ENCODE measurements at places on chromosomes 7 and 10. TPM values are rescaled to one million over a fixed set of nuclear protein-coding genes. Genes with fewer than 3 reads are reported as not detected.

The ASIC3 gene
- 3.1 TPM for polyA plus RNA-seq

DNA sequence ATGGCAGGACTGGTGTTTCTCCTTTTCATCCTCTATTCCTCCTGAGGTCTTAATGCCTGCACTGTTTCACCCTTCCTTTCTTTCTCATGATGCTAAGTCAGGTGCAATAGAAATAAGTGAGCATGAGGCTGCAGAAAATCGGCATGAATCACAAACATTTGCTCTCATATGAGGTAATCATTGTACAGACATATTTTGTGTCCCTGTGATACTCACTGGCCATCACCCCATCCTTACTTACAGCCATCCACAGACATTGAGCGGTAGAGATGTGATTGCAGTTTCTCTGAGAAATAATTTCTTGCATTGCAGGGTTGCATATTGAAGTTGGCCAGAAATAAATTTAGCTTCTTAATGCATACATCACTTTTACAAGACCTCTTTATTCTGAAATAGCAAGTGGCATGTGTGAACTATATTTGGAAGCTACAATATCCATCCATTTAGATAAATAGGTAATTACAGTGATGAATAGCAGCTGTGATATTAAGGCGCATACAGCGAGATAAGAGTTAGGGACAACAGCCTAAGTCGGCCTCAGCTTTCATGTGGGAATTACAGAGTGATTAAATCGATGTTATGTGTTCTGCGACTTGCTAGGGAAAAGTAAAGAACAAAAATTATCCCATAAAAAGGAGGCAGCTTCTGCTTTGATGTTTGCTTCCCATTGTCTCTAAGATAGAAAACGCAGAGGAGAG, 612.6 kb downstream of the SORCS3 start:
- no peak overlapping the region for H3K4me3 ChIP-seq
- H3K27me3 ChIP-seq, result no peaks in the 10 kb centered on the region
- no peak for DNase-seq
- no peak overlapping the region for H3K27ac ChIP-seq
- H3K4me1 ChIP-seq, result no peaks in the 10 kb centered on the region

- no peaks in the 10 kb centered on the region for H3K27me3 ChIP-seq
- H3K27ac ChIP-seq, result no peak overlapping the region
- no peaks in the 10 kb centered on the region for H3K4me1 ChIP-seq
- no peak for DNase-seq
- H3K36me3 ChIP-seq, result no peaks in the 10 kb centered on the region
These were observed 15.8 kb downstream of the LRRC72 start for GRCh38 chr7:16542401-16542800.

DNA sequence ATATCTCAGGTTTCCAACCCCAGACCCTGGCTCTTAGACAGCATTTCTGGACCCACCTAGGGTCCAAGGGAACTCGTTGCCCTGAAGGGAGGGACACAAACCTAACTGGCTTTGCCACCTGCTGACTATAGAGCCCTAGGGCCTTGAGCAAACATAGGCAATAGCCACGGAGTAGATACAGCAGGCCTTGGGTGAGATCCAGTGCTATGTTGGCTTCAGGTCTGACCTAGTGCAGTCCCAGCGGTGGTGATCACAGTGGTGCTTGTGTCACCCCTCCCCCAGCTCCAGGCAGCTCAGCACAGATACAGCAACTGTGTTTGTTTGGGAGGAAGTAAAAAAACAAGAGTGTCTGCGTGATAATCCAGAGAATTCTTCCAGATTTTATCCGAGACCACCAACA, 9.7 kb upstream of the TNKS2 start:
- no peak for DNase-seq
- H3K36me3 ChIP-seq, result no peaks in the 10 kb centered on the region
- H3K27me3 ChIP-seq, result no peaks in the 10 kb centered on the region
- H3K4me1 ChIP-seq, result no peaks in the 10 kb centered on the region
- no peak overlapping the region for H3K4me3 ChIP-seq
- no peak overlapping the region for H3K27ac ChIP-seq

DNA sequence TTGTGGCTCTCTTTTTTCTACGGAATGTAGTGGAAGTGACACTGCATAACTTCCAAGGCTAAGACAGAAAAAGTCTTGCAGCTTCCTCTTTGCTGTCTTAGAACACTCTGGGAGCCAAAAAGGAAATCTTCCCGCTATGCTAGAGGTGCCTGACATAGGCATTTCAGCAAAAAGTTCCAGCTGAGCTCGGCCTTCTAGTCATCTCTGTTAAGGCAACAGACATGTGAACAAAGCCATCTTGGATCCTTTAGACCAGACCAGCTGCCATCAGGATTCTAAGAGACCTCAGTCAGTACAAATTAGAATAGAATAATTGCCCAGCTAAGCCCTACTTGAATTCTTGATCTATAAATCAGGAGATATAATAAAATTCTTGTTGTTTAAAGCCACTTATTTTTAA, 16.3 kb upstream of the COL1A2 start:
- no peaks in the 10 kb centered on the region for H3K4me1 ChIP-seq
- H3K4me3 ChIP-seq, result no peak overlapping the region
- no peak for DNase-seq
- no peaks in the 10 kb centered on the region for H3K27me3 ChIP-seq
- no peak overlapping the region for H3K27ac ChIP-seq

DNA sequence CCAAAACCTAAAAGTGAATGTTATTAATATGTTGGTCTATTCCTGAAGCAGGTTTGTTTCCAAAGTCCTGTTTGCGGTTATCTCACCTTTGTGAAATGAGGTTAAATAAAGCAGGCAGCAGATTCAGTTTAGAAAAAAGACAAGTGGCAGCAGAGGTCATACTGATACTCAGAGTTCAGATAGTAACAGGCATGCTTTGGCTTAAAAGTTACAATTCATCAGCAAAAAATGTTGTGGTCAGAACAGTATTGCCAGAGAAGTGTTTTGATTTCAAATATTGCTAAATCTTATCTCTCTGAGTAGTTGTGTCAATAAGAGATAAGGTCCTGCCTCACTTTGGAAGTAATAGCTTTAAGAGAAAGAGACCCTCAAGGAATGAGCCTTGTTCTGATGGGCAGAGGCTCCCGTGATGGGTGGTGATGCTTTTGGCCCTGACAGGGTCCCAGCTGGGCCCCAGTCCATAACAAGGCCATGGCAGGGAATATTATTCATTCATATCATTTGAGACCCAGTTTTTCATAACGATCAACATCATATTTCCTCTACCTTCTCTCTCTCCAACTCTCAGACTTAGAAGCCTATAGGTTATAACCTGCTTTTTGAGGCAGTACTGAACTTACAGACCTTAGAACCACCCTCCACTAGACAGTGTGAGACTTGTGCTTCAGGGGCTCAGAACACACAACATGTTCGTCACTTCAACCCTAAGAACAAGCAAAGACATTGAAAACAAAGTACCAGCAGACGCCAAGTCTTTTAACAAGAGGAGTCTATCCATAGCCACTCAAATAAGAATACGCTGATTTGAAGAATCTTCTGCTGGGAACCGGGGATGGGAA, 58.5 kb upstream of the AHR start:
- no peak overlapping the region for H3K4me3 ChIP-seq
- no peaks in the 10 kb centered on the region for H3K4me1 ChIP-seq
- H3K27ac ChIP-seq, result no peak overlapping the region

DNA sequence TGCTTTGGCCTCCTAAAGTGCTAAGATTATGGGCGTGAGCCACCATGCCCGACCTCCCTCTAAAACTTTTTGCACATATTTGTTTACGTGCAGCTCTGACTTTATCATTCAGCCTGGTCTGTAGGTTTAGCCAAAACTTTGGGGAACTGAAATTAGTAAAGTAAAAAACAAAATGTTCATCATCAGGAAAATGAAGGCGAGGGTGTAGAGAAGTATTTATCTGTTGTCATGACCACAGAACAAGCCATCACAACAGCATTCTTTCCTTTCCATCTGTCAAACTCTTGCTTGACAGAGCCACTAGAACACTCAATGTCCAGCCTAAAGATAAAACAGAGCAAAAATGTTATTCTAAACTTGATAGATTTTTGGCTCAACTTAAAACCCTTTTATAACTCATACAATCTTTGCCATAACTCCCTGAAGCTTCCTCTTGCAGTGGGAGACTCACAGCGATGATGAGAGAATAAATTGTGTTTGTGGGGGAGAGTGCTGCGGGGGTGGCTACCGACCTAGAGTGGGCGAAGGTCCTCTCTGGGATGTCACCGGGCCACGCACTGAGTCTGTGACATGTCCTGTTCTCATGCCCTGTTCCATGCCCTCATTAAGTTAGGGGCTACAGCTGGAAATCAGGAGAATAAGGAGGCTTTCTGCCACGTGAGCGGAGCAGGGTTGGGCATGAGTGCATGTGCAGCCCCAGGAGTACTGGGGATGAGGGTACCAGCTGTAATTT, 58.6 kb upstream of the MKRN1 start:
- H3K27me3 ChIP-seq, result no peaks in the 10 kb centered on the region
- no peaks in the 10 kb centered on the region for H3K36me3 ChIP-seq
- H3K27ac ChIP-seq, result peak overlapping the region; percentile 20
- DNase-seq, result no peak

DNA sequence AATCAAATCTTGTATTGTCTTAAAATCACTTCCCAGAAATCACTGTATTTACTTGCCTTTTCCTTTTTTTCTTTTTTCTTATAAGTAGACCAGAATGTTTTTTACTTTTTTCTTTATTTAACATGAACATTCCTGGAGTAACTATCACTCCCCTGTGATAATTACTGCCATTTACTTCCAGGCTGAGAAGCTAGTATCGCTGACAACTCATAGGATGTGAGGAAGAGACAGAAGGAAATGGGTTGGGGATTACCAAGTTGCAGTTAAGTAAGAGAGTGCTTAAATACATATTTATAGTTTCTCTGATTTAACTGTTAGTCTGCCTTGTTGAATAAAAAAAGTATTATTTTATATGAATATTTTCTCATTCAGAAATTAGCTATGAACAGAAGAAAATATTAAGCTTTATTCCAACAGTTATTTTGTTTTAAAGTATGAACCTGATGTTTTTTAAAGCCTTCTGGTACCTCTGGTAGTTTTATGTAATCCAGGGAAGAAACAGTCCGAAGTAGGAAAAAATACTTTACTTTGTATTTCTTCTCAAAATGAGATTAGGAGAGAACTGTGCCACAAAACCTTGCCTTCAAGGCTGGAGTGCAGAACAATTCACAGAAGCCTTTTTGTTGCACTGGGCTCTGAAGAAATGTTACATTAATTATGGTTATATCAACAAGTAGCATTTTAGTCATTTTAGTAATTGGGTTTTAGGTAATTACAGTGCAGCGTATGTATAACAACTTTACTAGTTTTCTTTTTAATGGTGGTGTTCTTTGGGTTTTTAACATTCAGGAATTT, 72.8 kb downstream of the SHOC2 start:
- no peak overlapping the region for H3K27ac ChIP-seq
- H3K4me3 ChIP-seq, result no peak overlapping the region
- no peaks in the 10 kb centered on the region for H3K4me1 ChIP-seq
- H3K36me3 ChIP-seq, result no peaks in the 10 kb centered on the region
- no peak for DNase-seq

Data from left lung (tissue), 14 donors.